ENCODE measurements at places on chromosomes 5 and 9.
A peak's percentile ranks its signal among the peaks of the same experiment; 100 is the strongest.

- DNase-seq = no peak
Measured at GRCh38 chr9:86854898-86855523, 92.3 kb downstream of the GAS1 start.

DNA sequence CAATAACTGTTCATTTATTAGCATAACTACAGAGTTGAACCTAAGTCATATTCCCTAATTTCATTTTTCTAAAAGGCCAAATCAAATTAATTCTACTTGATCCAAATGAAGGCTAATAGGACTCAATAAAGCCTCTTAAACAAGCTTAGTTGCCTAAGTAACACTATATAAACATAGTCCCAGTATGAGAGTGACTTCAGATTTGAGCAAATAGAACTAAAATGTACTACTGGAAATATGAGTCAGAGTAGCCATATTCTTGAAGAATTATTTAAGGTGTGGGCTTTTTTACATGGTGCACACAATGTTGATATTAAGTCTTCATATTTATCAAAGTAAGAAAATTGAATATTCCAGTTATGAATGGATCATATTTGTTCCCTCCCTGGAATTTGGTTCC is 872.3 kb downstream of the MAT2B start:
- no peak for DNase-seq

DNA sequence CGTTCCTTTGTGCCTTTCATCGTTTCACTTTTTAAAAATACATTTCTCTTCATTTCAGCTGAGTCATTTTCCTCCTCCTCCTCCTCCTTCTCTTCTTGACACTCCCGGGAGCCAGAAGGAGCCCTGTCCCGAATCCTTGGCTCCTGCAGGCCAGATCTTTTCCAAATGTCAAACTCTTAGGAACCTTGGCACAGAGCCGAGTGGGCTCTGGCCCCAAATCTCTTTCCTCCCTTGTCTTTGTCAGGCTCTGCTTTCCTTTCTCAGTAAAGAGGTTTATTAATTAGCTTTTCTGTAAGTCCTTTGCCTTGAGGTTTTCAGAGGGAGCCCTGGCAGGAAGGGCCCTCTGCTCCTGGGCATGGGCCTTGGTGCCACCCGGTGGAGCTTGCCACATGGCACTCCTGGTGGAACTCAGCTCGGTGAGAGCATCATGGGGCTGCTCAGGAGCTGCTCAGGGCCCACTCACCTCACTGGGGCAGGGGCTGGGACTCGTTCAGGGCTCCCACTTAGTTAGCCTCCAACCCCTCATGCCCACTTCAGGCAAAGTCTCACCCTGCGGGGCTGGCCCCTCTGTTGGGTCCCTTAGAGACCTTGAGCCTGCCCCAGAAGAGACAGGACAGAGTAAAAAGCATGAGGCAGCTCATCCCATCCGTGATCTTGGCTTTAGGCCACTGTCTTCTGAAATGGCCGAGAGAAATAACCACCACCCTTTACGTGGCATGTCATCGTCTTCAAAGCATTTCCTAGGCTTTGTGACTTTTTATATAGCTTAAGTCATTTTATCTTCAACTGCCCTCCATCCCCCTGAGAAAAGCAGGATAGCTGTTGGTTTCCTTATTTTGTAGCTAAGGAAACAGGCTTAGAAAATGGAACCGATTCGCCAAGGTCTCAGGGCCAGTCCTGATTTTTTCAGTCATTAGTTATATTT is 17.1 kb downstream of the STC2 start:
- DNase-seq = no peak

DNA sequence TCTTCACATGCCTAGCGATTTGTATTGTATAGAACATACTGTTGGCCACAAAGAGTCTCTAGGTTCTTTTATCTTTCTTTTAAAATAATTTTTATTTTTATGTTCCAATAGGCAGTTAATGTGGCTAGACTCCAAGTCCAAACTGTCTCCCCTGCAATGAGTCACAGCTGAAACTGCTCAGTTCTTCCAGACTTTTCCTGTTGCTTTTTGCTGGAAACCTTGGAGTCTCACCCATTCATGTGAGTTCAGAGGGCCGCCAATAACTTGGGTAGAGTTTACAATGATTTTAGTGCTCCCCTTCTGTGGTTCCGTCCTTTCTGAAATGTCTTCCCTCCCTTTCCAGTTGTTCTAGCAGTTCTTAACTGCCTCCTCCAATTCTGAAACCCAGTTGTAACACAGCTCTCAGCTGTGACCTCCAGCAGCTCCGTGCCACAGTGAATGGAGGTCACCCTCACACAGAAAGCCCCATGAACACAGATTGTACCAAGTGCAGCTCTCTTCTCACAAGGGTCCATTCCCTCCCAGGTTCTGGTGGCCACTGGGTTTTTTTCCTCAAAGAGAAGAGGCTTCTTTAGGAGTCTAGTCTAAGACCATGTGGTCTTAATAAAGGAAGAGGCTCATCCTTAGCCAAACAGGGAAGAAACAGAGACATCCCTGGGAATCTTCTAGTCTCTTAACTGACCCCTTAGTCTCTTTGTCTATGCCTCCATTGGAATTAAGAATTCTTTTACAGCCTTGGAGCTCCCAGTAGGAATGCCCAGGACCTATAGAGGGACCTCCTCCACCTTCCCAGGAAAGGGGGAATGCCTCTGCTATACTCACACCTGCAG is 198.5 kb downstream of the SPOCK1 start:
- DNase-seq = no peak

GRCh38 chr9:108056084-108056804 is 566.7 kb upstream of the KLF4 start:
- no peak for DNase-seq

GRCh38 chr9:38047301-38048251 is 21.5 kb downstream of the SHB start:
- DNase-seq = peak; percentile 23

GRCh38 chr9:97847474-97848214 is 5.4 kb upstream of the FOXE1 start:
- no peak for DNase-seq

- peak; percentile 76 for DNase-seq
Measured at GRCh38 chr5:151154931-151155774, 2.4 kb downstream of the ANXA6 start.

DNA sequence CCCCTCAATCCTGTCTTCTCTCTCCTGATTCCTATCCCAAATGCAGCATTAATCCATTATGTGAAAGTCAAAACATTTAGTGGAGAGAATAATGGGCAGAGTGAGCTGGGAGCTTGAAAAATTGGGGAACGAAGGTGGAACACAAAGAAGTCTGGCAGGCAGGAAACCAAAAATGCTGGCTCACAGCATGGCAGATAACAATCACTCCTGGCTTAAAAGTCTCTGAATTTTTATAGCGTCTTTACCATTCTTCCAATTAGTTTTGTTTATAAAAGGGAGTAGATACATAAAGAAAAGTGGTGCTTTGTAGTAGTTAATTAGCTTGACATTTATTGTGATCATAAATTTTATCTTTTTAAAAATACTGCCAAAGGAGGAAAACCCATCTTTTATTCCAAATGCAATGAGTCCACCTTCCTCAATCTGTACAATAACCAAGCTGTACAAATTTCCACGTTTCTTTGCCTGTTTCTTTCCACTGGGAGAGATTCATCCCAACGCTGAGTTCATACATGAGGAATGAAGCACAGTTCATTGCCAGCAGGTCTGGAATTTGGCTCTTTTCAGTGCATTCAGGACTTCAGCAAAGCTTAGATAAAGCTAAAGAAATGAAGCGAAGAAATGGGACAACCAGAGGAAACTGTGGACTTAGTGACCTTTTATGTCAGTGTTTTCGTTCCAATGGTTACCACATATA is 174.7 kb downstream of the HMHB1 start:
- no peak for DNase-seq

DNA sequence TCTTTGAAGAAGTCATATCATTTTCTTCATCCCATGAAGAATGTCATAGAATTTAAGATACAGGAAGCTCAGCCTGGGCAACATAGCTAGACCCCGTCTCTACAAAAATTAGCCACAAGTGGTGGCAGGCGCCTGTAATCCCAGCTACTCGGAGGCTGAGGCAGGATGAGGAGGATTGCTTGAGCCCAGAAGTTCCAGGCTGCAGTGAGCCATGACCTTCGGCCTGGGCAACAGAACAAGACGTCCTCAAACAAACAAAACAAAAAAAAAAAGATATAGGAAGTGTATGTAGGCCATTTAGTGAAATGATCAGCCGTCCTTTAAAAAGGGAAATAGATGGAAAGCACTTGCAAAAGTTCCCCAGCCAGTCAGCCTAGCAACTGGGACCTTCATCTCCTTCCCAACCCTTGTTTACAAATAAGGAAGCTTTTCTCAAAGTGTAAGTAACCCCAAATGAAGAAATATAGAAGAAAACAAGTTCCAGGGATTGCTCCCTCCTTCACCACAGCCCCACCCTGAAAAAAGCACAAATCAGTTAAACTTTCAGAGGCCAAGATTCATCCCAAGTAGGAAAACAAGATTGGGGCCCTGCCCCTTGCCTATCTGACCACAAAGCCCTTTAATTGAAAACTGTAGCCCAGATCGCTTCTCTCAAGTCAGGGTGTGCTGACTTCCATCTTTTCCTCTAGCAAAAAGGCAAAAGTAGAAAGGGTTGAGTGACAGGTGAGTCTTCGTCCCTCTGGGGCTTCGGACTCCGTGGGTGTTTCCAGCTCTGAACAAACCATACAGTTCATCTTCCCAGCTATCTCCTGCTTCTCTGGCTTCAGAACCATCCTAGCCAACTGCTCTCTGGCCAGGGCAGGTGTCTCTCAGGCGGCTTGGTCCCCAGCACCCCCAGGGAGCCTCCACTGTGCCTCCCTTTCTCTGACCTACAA is 1.2 kb downstream of the SLC31A2 start:
- peak; percentile 37 for DNase-seq

DNA sequence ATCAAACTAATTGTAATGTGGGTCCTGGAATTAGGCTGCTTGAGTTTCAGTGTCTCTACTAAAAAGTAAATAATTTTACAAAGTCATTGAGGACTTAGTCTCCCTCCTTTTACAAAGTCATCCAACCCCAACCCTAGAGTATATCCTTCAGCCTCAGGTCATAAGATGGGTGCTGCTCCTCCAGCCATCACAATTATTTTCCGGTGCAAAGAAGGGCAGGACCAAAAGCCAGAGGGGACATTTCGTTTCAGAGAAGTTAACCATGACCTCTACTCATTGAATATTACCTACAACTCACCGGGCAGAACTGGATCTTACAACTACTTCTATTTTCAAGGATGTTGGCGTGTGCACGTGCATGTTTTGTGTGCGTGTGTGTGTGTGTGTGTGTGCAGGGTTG is 60.5 kb upstream of the TNFSF8 start:
- no peak for DNase-seq

- DNase-seq = no peak
Measured at GRCh38 chr5:86374611-86375010, 243.1 kb upstream of the COX7C start.

DNA sequence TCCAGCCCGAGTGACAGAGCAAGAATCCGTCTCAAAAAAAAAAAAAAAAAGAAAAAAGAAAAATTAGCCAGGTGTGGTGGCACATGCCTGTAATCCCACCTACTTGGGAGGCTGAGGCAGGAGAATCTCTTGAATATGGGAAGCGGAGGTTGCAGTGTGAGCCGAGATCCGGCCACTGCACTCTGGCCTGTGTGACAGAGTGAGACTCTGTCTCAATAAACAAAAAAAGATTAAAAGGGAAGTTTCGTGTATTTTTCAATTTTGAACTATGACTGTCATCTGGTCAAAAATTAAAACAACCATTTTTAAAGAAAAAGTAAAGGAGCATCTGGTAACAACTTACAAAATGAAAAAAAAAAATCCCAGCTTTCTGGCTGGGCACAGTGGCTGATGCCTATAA is 36.3 kb upstream of the PLIN2 start:
- DNase-seq = no peak

DNA sequence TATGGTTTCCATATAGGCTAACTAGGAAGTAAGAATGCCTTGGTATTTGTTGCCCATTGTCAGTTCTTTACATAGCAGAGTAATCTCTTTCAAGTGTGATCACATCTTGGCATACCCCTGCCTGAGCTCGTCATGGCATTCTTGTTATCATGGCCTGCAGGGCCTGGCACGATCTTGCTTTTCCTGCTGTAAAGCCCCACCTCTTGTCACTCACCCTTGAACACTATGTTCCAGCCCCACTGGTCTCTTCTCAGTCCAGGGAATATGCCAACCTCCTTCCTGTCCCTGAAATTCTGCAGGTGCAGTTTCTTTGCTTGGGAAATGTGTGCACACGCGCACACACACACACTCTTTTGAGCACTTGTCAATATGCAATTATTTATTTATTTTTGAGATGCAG is 250.2 kb upstream of the DMRT1 start:
- DNase-seq = no peak

- no peak for DNase-seq
Measured at GRCh38 chr5:669842-670395, 23.2 kb downstream of the TPPP start.

GRCh38 chr5:154311362-154311761 is 120.8 kb downstream of the GALNT10 start:
- peak; percentile 43 for DNase-seq

DNA sequence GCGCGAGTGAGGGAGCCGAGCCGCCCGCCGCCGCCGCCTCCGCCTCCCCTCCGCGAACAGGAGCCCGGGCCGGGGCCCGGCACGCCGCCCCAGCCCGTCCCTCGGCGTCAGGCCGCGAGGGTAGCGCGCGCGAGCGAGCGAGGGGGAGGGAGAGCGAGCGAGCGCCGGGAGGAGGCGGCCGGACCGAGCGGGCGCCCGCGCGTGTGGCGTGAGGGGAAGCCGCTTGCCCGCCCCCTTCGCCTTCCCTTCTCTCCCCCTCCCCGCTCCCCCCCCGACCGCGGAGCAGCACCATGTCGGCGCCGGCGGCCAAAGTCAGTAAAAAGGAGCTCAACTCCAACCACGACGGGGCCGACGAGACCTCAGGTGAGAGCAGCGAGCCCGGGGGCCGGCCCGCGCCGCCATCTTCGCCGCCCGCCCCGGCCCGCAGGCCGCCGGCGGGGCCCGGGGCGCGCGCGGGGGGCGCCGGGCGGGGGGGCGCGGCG is 312 bp downstream of the SET start:
- no peak for DNase-seq

GRCh38 chr9:124879226-124879625 is 17.3 kb downstream of the ARPC5L start:
- no peak for DNase-seq

DNA sequence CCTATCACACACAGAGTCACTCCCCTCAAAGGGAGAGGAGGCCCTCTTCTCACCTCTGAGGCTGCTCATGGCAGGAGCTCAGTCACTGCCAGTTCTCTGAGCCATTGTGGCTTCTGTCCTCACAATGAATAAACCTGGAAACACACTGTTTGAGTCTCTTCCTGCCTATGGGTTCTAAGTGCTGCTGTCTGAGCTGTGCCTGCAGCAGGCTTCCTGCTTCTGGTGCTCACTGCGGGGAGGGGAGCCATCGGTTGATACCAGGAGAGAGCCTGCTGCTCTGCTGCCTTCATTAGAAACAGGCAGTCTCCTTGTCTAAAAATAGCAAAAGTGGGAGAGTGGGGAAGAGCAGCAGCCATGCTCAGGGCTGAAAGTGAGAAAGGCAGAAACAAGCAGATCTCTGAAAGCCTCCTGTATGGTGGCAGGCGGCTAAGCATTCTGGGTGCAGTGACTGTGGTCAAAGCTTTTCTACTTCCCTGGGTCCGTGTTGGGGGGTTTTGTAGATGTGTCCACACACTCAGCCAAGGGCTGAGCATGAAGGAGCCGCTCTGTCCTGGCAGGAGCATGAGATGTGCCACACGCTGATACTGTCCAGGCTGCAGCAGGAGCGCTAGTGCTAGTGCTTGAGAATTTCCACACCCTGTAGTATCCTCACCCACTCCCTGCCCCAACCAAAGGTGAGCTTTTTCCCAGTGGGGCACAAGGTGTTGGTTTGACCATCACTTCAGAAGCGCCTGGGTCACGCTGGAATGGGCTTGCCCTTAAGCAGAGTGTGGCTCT is 34.2 kb downstream of the PRKACG start:
- no peak for DNase-seq

- peak; percentile 76 for DNase-seq
Measured at GRCh38 chr9:131759017-131759647, 19.3 kb upstream of the RAPGEF1 start.

Data from NB4 (cell line).